ENCODE measurements at places on chromosomes 5 and 9.

- DNase-seq: no peak
Measured at GRCh38 chr5:168356592-168356991, 65.1 kb downstream of the WWC1 start.

- peak; percentile 28 for DNase-seq
Measured at GRCh38 chr9:78030553-78031443, 813 bp downstream of the GNAQ start.

- no peak for DNase-seq
Measured at GRCh38 chr9:123131258-123131657, 97.8 kb downstream of the GPR21 start.

DNA sequence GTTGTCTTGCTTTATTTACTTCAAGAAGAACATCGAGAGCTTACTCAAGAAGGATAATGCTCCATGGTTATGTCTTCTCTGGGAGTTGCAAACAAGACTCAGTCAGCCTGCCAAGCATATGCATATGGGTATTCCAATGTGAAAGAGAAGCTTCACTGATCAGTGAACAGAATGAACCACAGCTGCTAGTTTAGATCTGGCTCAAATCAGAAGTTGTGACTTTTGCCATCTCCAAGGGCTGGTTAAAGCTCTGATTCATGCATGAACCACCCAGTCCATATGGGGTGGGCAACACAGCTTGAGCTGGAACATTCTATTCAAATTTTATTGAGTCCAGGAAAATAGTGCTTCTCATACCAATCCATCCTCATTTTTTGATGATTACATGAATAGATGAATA lies 50.0 kb downstream of the ATPSCKMT start:
- no peak for DNase-seq

- DNase-seq: no peak
Measured at GRCh38 chr5:143153332-143154119, 250.0 kb downstream of the NR3C1 start.

DNA sequence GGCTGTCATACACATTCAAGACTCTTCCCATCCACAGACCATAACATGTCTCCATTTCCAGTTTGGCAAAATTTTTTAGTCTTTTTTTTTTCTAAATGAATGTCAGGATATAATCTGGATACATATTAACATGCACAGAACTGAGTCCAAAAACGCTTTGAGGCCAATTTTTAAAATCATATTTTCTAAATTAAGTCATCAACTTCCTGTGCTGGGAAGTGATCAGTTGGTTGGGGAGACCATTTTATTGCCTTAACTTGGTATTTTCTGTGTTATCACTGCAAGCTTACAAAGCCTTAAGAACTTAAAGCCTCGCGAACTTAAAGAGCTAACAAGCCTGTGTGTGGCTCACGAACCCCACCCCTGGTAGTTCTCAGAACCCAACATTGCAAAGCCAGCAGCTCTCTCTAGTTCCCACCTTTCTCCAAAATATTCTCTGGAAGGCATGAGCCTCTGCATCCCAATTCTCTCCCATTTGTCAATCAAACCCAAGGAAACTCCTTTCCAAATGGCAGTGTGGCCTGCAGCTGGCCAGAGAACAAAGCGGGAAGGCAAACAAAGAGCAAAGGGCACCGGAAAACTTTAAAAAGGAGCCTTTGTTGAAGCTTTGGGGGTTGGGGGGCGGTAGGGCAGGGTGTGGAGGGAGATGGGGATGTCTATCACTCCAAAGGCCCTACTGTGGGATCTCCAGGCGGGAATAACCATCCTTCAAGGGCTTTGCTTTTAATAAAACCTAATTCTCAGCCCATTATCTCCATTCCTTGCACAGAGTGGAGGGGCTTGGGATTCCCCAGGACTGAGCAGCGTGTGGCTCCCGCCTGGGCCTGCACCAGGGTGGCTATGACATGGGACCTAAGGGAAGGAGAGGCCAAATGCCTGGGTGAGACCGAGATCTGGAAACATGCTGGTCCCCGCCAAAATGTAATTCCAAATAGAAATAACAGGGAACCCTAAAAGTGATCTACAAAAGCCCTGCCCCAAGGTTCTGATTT lies 65.0 kb downstream of the ROR2 start:
- DNase-seq: no peak

GRCh38 chr5:5494489-5495402 lies 72.3 kb downstream of the ICE1 start:
- DNase-seq: peak; percentile 41

- no peak for DNase-seq
Measured at GRCh38 chr5:191036-191948, at the start of gene LRRC14B. Gene LRRC14B (plus strand): TSS chr5:191495. CDS start chr5:191539, 44 bp downstream.

Measured in RWPE1 (cell line).